NCI-H774 (cell line): ENCODE measurements at places on chromosomes 5 and 9.

GRCh38 chr9:127545196-127546124 is 66.6 kb upstream of the STXBP1 start:
- DNase-seq = peak; percentile 74

DNA sequence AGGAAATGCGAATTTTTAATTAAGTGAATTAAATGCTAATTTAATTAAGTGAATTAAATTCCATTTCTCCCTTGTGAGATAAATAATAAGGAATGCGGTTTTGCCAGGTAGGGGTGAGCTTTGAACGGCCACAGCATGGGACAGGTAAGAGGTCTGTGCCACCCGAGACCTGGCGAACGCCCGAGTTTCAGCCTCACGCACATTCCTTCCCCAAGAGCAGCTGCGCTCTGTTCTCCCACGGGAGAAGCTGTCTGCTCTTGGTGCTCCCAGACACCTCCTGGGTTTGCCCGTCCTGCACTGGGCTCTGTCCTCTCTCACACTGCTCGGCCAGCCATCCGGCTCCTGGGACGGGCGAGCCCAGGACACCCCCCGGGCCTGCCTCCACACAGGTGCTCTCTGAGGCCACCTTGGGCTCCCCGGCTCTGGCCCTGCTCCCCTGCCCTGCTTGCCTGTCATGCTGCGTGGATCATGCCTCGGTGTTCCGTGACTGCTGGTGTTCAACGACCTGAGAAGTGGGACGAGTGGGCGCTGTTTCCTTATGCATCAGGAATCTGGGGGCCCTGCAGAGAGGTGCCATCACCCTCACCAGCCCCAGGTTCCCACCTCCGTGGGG is 13.7 kb upstream of the CAMSAP1 start:
- DNase-seq = no peak

DNA sequence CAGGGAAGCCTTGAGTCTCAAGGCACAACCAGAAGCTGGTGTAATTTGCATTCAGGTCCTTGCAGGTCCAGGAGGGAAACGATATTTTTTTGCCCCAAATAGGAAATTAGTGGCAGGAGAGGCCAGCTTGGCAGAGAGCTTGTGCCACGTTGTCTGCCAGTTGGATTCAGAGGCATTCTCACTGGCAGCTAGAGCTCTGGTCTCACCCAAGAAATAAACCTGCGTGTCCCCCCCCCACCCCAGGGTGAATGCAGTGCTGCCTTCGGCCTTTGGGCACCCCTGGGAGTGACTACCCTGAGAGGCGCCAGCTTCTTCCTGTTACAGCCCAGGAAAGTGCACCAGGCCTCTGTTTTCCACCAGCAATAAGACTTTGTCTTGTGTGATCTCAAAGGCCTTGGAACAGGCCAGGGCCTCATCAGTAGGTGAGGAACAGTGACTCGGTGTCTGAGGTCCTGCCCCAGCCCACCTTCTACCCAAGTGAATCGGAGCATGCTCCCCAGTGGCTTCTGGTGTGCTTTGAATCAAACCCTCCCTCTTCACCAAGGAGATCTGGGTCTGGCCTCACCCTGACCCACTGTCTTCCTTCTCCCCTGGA is 68.4 kb downstream of the HSPA4 start:
- DNase-seq = no peak

GRCh38 chr5:91670563-91670962 is 287.4 kb upstream of the ARRDC3 start:
- no peak for DNase-seq

GRCh38 chr9:36797471-36798220 is 225.0 kb downstream of the MELK start:
- DNase-seq = no peak

DNA sequence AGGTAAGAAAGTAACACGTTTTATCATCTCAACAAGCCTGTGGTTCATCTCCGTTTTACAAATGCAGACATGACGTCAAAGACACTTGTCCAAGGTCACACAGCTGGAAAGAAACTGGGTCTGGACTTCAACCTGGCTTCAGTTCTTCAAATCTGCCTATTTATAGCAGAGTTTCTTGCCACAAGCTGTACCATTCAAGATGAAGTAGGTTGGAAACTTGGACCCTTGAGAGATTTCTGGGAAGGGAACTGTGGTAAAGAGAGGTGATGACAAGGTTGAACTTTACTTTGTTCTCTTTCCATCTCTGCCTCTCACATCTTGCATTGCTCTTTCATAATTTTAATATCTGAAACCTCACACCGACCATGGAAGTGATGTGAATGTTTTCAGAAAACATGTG is 29.9 kb upstream of the DENND1A start:
- DNase-seq = no peak

DNA sequence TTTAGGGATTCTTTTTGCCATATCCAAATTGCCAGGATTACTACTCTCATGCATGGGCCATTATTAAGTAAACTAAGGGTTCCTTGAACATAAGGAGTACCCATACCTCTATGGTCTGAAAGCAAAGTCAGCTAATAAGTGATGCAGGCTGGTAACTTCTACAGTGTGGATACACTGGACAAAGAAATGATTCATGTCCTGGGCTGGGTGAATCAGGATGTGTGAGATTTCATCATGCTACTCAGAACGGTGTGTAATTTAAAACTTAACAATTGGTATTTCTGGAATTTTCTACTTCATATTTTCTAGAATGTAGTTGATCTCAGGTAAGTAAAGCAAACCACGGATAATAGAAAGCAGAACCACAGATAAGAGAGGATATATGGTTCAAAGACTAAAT is 428.8 kb downstream of the CHSY3 start:
- DNase-seq = no peak

GRCh38 chr5:108545301-108545700 is 163.4 kb upstream of the FBXL17 start:
- DNase-seq = no peak

DNA sequence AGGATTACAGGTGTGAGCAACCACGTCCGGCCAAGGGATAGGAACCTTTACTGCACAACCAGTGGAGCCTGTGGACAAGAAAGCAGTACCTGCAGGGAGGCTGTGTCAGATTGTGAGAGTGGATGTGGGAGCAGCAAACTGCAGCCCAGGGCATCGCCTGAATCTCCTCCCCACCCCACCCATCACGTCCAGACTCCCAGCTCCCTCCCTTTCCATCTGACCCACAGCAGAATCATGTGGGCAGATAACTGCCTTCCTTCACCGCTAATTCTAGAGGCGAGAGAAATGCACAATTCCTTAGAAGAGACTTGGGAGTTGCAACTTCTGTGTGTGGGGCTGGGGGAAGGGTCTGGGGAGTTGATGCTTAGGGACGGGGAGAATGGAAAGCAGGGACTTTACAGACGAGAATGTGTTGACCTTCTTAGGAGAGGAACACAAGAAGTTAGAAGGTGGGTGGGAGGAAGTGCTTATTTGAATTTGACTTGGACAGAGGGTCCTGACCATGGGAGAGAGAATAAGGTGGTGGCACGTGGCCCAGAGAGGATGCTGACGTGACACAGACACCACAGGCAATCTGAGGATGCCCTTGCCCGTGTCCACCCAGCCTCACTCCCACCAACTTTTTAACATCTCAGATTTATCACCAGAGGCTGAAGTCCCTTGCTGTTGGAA is 4.5 kb upstream of the LCP2 start:
- DNase-seq = no peak

- no peak for DNase-seq
Measured at GRCh38 chr5:168995024-168995423, 305.9 kb downstream of the SLIT3 start.

GRCh38 chr9:135566552-135566951 is 5.0 kb downstream of the PAEP start:
- no peak for DNase-seq

DNA sequence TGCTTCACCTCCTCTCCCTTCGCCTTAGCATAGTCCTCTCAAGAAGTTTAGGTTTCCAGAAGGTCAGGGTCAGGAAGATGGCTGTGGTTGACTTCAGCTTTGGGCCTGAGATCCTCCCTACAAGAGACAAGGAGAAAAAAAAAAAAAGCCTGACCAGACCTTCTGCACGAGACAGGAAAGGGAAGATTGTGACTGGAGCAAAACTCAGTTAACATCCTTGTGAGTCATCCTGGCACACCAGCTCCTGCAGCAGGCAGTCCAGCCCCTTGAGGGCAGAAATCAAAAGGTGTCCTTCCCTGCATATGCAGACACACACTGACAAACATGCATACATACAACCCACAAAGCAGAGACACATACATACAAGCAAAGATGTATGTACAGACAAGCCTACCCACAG is 18.0 kb upstream of the ENHO start:
- DNase-seq = no peak

- DNase-seq = no peak
Measured at GRCh38 chr5:38286002-38286401, 27.6 kb downstream of the EGFLAM start.

DNA sequence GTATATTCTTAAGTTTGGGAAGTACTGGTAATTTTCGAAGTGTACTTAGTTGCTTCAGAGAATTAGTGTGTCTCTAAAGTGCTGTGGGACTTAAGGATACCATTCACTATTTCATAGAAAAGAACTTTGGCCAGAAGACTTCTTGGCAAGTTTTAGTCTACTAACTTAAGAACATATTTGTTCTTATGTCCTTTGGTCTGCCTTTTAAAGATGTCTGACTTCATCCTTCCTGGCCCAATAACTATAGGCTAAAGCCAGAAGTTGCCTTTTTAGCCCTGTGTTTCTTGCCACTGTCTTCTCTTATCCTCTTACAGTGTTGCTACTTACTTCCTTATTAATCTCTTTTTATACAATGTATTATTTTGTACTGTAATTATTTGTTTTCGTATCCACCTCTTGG is 6.3 kb downstream of the RBM27 start:
- DNase-seq = no peak

DNA sequence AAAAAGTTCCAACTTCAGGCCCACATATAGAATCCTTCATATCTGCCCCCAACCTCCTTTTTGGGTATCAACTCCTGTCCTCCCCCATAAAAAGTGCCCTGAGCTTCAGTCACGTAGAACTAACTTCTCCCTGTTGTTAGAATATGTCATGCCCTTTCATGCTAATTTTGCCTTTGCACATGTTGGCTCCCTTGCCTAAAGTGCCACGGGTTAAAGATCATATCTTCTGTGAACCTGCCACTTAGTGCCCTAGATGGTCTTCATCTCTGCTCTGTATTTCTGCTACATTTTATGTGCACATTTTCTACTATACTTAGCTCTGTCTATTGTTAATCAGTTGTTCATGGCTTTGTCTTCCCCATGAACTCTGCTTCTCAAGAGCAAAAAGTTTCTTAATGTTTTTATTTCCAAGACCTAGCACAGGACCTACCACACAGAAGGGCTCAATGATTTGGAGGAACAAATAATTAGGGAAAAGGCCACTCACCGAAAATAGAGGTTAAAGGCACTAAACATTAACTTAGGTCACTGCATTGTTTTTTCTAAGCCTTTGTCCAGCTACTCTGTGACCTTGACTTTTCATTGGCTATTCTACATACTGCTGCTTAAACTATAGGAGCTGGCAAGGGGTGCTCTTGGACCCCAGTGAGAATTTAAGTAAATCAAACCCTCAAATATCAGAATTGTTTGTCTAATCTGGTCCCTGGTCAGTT is 94.3 kb downstream of the ARSB start:
- no peak for DNase-seq

DNA sequence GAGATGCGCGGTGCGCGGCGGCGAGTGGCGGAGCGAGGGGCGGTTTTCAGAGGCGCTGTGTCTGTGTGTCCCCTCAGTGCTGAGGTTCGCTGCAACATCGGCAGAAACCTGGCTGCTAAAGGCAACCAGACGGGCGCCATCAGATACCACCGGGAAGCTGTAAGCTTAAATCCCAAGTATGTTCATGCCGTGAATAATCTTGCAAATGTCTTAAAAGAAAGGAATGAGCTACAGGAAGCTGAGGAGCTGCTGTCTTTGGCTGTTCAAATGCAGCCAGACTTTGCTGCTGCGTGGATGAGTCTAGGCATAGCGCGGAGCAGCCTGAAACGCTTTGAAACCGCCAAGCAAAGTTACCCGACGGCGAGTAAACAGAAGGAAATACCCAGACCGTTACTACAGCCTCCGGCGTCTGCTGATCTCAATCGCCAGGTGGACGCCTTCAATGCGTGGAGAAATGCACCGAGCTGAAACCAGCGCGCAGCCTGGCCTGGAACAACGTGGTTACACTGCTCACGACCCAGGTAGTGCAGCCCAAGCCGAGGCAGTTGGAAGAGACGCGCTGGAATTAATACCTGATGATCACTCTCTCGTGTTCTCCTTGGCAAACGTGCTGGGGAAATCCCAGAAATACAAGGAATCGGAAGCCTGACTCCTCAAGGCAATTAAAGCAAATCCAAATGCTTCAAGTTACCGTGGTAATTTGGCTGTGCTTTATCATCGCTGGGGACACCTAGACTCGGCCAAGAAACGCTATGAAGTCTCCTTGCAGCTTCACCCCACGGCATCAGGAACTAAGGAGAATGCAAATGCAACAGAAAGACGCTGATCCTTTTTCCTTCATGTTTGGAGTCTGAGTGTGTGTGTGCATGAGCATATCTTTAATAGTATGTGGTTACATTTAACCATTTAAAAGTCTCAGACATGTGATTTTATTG is 15.9 kb downstream of the OR2V1 start:
- DNase-seq = no peak

DNA sequence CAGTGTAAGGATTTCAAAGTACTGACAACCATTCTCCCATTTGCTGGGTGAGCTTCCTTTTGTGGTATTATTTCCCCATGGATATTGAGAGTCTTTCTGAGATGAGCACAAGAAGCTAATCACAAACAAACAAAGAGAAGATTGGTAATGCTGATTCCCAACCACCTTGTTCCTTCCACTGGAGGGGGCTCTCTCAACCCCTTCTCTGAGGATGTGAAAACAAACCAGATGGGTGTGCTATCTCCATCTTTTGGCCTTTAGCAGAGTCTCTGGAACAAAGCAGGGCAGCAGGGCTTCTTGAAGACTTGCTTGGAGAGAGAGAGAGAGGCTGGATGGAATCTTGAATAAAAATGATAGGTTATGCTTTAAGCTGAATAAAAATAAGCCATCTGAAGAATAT is 576.7 kb upstream of the ZNF462 start:
- no peak for DNase-seq

GRCh38 chr5:67000794-67001475 is 195.7 kb downstream of the CD180 start:
- no peak for DNase-seq

DNA sequence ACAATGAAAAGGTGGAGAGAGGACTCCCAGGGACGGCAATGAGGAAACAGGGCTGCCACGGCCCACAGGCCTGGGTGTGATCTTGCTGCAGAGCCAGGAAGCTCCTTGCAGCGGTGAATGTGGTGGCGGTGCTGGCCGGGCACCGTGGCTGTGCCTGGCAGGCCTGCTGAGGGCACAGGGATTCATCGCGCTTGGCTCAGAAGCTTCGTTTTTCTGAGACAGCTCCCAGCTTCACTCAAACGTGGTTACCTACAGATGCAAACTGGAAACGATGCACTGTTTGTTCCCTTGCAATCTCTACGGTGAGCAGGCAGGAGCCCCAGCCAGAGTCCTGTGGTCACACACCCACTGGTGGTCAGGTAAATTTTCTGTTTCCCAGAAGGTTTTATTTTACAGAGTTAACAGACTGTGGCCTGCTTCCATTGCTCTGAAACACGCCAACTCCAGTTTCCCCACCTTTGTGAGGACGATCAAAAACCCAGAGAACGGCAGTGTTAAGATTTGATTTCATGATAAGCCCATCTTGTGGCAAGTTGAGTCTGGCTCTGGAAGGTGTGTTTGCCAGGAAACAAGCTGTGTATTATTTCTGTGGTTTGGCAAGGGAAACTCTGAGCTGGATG is 183.9 kb downstream of the AUH start:
- no peak for DNase-seq
